Stimulated activated CD8-positive, alpha-beta memory T cell treated with anti-CD3 and anti-CD28 coated beads, Interleukin-15, amount 100 ng/mL, for 4 hours (primary cell): ENCODE measurements at places on chromosomes 13 and 19.

DNA sequence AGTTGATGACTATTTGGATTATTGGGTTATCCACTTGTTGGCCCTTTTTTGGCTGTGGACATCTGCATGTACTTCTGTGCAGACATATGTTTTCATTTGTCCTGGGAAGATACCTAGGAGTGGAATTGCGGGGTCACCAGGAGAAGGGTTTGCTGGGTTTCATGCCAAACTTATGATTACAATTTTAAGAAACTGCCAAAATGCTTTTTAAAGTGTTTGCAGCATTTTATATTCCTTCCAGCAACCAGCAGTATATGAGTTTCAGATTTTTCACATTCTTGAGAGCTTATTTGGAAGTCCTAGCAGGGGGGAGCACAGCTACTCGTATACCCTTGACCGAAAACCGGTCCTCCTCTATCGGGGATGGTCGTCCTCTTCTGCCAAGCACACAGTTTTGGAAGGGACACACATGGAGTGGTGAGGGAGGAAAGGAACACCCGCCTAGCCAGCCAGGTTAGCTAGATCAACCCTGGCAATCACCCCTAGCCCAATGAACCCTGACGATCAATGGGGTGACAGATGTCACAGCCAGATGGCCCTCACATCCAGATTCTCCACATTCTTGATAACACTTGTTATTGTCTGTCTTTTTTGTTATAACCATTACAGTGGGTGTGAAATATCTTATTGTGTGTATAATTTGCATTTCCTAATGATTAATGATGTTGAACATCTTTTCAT is 26.7 kb upstream of the RNF113B start:
- DNase-seq: no peak

DNA sequence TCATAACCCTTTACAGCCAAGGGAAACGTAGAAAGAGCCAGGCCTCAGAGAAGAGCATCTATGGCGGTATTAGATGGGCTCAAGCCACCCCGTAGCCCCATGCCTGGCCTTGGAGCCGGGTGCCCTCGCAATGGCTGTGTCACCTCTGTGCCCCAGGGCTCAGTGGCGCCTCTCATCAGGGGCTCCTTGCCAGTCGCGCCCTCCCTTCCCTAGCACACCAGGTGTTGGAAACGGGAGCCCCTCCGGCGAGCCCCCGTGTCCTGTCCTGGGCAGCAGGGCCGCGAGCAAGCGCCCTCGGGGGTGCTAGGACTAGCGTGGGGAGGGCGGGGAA is 453 bp downstream of the ZNF256 start:
- DNase-seq: no peak

DNA sequence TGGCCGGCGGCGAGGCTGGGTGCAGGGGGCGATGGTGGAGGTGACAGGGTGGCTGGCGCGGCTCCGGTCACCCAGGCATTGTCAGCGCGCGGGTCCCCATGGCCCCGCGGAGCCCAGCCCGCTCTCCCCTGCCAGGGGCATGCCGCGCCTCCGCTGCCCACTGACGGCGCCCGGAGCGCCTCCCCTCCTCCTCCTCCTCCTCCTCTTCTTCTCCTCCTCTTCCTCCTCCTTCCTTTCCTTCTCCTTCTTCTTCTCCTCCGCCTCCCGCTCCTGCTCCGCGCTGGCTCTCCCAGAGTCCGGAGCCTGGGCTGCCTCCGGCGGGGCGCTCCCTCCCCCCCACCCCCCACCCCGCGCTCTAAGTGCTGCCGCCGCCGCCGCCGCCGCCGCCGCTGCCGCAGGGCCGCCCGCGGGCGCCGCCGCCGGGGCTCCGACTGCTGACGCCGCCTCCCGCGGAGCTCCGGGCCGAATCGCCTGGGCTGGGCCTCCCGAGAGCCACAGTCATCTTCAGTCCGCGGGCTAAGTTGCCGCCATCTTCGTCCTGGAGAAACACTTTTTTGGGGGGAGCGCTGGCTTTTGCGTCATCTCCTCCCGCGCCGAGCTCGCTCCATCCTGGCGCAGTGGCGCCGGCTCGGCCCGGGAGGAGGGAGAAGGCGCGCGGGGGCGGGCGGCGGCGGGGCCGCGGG is 348.3 kb downstream of the LIG4 start:
- DNase-seq: no peak

DNA sequence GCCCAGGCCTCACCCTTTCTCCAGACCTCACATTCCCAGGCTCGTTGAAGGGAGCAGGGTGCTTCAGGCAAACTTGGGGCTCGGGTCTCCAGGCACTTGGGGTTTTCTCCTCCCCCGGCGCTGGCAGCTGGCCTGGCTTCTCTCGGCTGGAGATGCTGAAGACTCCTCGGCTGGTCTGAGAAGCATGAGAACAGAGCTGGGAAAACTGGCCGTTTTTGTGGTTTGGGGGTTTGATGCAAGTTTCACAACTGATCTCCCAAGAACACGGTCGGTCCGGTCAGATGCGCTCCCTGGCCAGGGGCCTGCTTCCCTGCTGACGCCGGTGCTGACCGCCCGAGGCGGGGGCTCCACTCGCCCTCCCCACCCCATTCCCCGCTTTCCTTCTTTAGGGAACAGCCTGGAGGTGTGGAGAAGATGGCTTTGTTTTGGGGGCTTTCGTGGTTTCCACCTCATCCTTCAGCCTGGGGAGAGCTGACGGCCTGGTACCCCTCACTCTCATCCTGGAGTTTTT is 35.3 kb downstream of the CEBPA start:
- no peak for DNase-seq

DNA sequence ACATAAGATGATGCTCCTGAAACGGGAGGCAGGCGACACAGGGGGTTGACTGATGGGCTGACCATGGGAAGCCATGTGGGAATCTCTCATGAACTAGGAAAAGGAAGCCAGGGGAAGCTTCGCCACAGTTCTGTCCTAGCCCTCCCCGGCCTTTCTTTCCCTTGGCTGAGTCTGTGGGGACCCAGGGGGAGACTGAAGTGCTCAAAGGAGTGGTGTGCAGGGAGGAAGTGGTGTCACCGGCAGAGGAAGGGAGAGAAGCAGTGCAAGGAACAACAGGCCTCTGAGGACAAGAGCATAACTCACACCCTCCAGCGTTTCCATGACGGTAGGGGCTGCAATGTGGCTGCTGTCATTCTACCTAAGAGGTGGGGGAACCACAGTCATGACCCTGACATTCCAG is 1.1 kb downstream of the KIR3DL3 start:
- DNase-seq: no peak

GRCh38 chr13:50123002-50123401 is 107.8 kb downstream of the KCNRG start:
- no peak for DNase-seq

DNA sequence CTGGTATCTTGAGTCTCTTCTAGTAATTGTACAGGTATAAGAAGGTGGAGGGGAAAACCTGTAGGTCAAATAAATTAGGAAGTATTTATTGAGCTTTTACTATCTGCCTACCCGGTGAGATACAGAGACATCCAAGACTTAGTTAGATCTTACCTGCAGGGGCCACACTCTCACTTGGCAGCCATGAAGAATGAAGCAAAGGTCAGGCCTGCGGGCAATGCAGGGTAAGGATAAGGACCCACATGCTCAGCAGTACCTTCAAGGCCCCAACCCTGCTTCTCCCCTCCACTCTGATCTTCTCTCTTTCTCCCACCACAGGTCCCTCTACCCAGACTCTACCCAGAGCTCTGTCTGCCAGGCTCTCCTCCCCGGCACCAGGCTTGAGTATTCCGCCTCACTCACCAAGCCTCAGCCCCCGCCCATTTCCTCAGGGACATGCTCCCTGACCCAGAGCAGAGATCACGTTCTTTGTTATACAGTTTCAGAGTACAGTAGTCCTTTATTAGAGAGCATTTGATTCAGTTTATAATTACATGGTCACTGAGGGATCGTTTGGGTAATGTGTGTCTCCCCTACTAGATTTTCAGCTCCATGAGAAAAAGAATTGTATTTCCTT is 18.9 kb upstream of the CLDN10 start:
- DNase-seq: no peak

DNA sequence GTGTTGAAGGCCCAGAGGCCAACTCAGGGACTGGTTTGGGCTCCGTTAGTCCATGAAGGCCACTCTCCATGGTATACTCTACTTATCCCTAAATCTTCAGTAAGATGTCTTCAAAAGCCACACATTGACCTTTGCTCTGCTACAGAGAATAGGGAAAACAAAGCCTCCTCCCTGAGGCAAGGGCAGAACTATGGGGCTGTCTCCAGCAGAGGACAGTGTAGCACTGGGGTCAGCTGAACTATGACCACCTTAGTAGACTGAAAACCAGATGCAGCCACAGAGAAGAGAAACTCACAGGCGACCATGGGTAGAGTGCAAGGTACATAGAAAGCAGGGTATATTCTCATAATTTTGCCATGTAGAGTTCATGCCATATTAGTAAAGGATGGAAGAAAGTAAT is 587.4 kb downstream of the LMO7 start:
- no peak for DNase-seq

- DNase-seq: no peak
These were observed 13.0 kb downstream of the NMRK2 start for GRCh38 chr19:3945838-3946237.

GRCh38 chr13:22387899-22388298 is 717.0 kb downstream of the FGF9 start:
- DNase-seq: no peak

GRCh38 chr13:113765564-113765910 is 6.5 kb downstream of the TMEM255B start:
- no peak for DNase-seq

- no peak for DNase-seq
These were observed at the start of gene PALM3 for GRCh38 chr19:14061751-14062557. Gene PALM3 (minus strand): TSS chr19:14062076. CDS start chr19:14061980, 96 bp downstream.

DNA sequence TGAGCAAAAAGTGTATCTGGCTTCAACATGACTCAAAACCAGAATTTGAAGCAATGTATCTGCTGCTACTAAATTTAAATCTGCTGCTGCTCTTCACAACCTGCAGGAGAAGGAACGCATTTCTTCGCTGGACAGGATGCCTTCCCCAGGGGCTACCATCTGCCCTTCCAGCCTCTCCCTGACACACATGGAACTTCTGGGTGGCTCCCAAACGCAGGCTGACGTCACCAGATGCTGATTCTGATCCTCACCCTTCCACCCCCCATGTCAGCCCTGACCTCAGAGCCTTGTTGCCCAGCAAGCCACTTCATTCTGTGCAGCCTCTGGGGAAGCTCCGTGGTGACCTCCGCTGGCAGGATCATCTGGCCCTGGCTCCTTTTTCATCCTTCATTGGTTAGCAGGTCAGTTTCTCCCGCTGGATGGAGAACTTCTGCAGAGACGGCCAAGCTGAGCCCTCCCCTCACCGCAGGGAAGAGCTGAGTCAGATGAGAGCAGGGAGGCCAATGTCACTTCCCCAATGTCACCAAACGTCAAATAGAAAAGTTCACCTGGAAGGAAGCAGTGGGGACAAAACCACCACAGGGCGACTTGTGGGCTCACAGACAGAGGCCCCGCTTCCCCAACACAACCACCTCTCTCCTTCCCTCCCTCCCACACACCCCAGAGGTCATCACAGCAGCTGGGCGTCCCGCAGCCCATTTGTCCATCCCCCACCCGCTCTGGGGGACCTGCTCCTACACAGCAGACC is 14.0 kb upstream of the RAB20 start:
- no peak for DNase-seq

- DNase-seq: no peak
These were observed 17.3 kb upstream of the CACNG8 start for GRCh38 chr19:53945441-53945840.

DNA sequence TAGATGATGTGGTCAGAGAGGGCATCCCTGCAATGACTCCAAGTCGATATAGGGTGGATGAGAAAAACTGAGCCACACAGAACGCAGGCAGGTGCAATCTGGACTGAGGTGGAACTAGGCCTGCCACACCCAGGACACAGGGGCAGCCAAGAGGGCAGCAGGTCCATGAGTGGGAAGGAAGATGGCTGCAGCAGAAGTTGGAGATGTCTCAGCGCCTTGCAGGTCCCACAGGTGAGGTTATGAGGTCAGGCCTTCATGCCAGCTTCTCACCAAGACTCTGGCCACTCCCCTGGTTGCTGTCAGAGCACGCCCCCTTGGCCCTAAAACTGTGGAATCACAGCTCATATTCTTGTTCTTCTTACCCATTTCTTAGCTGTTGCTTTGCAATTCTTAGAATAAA is 147.7 kb upstream of the VSTM2B start:
- DNase-seq: no peak

GRCh38 chr19:19304186-19304965 is 15.9 kb downstream of the SUGP1 start:
- DNase-seq: no peak

DNA sequence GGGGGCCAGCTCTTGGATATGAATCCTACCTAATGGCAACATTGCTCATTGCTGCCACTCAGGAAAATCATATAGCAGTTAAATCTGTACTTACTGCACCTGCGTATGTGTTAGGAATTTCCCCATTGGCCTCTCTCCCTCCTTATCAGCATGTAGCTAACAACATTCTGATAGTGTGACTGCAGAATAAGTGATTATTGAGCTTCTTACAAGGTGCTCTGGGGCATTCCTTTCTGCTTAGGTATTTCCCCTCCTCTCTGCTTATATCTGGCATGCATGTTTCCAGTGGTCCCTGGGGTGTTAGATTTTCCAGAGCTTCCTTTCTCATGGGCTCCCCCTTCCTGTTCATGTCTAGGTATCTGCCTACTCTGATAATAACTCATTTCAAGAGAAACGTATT is 414.1 kb upstream of the SLITRK1 start:
- no peak for DNase-seq

DNA sequence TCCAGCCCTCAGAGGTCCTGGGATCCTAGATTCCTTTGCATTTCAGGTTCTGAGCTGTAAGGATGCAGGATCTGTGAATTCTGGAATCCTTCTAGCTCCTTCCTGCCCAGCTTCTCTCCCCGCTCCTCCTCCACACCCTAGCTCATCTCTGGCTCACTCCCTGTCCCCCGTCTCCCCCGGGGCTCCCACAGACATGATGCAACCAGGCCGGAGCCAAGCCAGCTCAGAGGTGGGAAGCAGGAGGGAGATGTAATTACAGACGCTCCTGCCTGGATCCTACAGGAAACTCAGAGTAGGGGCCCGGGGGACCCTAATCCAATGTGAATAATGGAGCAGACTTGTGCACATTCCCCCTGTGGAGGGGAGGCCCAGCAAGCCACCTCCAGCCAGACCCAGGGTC is 4.5 kb downstream of the GNG8 start:
- no peak for DNase-seq

DNA sequence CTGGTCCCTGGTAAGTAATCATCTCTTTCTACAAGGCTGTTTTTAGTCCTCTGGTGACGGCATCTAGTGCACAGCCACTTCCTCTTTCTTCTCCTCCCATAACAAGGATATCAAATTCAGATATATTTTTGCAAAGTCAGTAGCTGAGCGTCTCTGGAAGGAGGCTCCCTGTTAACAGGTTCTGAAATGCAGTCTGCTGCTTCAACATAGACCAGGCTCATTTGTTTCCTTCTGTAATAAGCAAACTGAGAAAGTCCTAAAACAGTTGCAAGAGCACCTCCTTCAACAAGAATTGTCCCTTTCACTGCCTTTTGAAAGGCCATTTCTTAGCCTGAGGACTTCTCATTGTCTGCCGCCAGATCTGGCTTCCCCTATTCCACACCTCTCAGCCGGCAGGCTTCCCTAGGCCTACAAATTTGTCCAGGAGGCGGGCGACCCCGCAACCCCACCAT is 7.4 kb upstream of the ZSCAN5A start:
- no peak for DNase-seq
